ENCODE measurements at places on chromosomes 2 and 18.

DNA sequence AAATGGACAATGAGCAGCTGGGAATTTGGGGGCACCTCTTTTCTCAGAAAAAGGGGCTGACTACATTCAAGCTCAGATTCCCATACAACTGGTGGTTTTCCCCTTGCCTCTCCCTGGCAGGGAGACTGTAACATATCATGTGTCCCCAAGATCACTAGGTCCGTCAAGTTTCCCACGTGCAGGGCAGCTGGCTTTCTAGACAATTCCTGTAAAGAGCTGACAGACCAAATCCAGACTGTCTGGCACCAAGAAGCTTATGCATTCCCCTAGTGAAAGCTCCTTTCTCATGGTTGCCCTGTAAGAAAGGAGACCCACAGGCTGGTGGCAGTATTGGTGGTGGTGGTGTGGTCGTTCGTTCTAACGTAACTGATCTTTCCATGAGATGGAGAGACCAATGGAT lies 48.8 kb downstream of the THUMPD2 start:
- no peak for DNase-seq

GRCh38 chr18:62258093-62258492 lies 67.0 kb upstream of the TNFRSF11A start:
- DNase-seq, result no peak

- no peak for DNase-seq
Observed at GRCh38 chr18:78246588-78246987, 733.0 kb upstream of the SALL3 start.

DNA sequence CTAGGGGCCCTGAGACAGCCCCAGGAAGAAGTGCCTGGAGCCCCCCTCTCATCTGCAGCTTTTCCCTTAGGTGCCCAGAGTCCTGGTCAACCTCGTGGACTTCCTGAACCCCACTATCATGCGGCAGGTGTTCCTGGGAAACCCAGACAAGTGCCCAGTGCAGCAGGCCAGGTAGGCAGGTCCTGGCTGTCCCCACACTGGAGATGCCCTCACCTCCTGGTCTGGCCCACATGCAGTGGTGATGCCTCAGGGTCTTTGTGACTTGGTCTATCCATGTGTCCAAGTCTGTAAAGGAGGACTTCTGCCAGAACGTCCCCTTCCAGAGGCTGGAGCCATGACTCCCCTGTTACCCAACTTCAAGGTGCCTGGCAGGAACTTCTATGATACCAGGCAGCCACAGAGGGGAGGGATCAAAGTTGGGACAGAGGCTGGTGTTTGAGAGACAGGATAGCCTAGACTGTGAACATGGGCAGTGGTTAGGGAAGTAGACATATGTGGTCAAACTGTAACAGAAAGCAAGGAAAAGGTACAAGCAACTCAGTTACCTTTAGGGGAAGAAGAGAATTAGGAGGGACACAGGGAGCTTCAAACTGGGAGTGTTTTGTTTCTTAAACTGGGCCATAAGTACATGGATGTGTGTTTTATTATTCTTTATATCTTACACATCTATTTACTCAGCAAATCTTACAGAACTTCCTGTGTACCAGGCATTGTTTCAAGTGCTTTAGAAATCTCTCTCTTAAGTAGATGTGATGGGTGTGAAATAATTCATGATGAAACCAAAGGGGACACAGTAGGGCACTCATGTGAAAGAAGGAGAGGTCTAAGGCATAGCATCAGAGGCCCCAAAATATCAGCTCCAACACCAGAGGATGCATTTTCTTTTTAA lies 107.1 kb downstream of the PLB1 start:
- DNase-seq, result no peak

DNA sequence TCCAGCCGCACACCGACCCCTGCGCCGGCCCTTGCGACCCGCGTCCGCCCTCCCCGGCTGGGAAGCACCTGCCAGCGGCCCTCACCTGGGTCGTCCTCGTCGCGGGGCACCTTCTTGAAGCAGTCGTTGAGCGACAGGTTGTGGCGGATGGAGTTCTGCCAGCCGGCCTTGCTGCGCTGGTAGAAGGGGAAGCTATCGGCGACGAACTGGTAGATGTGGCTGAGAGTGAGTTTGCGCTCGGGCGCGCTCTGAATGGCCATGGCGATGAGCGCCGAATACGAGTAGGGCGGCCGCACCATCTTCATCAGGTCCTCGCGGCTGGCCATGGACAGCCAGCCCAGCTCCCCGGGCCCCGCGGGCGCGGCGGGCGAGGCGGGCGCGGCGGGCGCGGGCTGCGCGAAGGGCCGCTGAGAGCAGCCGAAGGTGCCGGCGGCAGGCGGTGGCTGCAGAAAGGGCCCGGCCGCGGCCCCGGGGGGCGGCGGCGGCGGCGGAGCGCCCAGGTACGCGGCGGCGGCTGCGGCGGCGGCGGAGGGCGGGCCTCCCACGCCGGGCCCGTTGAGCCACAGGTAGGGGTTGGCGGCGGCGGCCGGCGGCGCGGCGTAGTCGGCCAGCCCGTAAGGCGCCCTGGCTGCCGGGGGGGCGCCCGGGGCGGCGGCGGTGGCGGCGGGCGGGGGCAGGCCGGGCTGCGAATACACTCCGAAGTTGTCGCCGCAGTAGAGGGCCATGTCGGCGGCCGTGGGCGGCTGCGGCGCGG lies 505 bp downstream of the FOXI3 start:
- DNase-seq, result no peak

DNA sequence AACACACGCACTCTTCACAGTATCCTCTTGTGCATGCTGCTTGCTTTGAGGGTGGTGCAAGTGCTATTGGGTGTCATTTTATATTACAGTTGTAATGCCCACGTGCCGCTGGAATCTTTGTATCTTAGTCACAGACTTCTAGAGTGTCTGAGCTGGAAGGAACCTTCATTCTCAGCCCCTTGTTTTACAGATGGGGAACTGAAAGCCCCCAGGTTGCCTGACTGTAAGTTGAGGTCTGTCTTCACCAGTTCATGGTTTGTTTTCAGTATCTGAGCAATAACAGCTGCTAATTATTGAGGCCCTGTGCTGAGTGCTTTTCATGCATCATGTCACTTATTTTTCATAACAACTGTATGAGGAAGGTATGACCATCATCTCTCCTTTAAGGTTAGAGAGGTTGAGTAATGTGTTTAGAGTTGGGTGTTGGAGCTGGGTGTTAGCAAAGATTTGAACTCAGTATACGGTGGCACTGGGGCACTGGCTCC lies 77.0 kb downstream of the PRKCE start:
- DNase-seq, result no peak

DNA sequence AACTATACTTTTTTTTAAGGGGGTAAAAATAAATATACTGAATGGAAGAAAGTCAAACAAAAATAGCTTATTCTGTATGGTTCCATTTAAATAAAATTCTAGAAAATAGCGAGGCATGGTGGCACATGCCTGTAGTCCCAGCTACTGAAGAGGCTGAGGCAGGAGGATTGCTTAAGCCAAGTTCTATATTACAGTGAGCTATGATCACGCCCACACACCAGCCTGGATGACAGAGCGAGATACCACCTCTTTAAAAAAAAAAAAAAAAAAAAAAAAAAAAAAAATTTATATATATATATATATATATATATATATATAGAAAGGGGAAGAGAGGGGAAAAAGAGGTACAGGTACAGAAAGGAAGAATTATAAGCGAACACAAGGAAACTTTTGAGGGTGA lies 77.7 kb downstream of the MEMO1 start:
- no peak for DNase-seq
